Inflammatory macrophage treated with lipopolysaccharide for 1 hour (primary cell): ENCODE measurements at places on chromosomes 7 and 10.

GRCh38 chr7:45160417-45160881 is 2.9 kb downstream of the RAMP3 start:
- no peak for DNase-seq

DNA sequence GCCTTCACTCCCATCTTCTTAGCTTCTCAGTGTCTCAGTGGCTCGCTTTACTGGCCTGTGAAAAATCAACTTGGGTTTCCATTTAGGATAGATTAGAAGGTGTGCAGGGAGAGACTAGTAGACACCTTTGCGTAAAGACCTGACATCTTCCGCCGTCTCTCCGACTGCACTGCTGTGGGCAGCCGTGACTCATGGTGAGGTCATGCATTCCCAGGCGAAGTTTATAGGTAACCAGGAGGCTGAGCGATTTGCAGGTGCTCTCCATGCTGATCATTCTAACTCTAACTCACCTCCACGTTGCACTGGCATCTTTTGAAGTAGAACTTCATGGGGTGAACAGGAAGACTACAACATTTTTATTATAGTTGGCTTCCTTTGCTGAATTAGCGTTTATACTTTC is 68.0 kb upstream of the ZNF438 start:
- no peak for DNase-seq

DNA sequence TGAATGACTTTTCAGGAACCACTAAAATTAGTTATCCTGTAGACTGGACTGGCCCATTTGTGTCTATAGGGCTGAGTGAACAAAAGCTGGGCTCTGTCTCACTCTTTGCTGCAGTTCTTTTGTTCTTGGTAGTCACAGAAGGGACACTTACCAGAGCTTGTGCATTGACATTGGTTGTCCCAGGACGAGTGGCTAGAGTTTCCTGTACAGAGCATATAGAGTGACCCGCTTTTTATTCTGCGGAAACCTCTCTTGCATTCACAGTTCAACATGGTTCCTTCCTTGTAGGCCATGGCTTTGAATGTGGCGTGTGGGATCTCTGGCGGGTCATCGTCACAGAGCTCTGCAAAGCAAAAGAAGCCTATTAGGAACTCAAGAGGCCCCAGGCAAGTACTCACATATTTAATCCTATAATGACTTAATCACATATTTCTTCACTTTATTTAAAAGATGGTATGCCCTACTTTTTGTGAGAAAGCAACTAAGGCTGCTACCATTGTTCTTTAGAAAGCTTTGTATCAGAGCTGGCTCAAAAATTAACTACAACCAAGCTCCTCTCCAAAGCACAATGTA is 36.4 kb downstream of the IL2RA start:
- no peak for DNase-seq

GRCh38 chr7:400901-401485 is 111.0 kb downstream of the FOXL3 start:
- DNase-seq = no peak

GRCh38 chr7:148912758-148913541 is 28.9 kb upstream of the EZH2 start:
- DNase-seq = no peak

GRCh38 chr7:23942032-23942431 is 232.0 kb downstream of the STK31 start:
- DNase-seq = no peak
